ENCODE measurements at places on chromosomes 16 and 17. TPM values are rescaled to one million over a fixed set of nuclear protein-coding genes. Genes with fewer than 3 reads are reported as not detected.

SYCE1L gene
- total RNA-seq, result 18.8 TPM

MT1X gene
- 14.1 TPM for total RNA-seq

ZP2 gene
- total RNA-seq, result not detected

HS3ST4 gene
- not detected for total RNA-seq

NPW gene
- total RNA-seq, result 0.80 TPM

UMOD gene
- not detected for total RNA-seq

INTS2 gene
- 8.5 TPM for total RNA-seq

GDPD3 gene
- 6.4 TPM for total RNA-seq

KRT26 gene
- not detected for total RNA-seq

MT1A gene
- not detected for total RNA-seq

CX3CL1 gene
- total RNA-seq, result not detected

FA2H gene
- total RNA-seq, result not detected

PRSS33 gene
- total RNA-seq, result not detected

C16orf92 gene
- total RNA-seq, result not detected
